ENCODE measurements at places on chromosomes 5 and 9.

DNA sequence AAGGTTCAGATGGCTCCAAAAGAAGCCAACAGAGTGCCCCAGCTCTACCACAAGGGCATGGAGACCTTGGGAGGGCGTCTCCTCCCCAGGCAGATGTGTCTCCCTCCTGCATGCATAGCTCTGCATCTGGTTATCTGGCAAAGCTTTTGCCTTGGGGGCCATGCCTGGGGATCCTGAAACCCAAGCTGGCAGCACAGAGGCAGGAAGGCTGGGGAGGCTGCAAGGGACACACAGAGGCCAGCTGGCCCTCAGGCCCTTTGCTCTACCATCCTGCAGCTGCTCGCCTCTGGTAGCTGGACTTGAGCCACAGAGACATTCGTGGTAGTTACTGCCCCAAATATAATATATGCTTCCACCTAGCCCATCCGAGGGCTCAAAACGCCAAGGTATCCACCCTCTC is 3.9 kb downstream of the SEPTIN8 start:
- DNase-seq, result no peak

DNA sequence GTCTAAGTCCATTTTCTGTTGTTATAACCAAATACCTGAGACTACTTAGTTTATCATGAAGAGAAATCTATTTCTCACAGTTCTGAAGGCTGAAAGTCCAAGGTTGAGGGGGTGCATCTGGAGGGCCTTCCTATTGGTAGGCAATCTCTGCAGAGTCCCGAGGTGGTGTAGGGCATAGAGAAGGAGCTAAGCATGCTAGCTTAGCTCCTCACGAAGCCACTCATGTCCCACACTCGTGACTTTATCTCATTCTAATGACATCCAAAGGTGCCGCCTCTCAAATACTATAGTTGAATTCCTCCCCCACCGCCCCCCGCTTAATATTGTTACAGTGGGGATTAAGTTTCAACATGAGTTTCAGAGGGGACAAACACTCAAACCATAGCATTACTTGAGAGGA is 36.0 kb upstream of the ZBED3 start:
- DNase-seq, result no peak

GRCh38 chr9:124724415-124725067 is 46.6 kb downstream of the NR6A1 start:
- no peak for DNase-seq

DNA sequence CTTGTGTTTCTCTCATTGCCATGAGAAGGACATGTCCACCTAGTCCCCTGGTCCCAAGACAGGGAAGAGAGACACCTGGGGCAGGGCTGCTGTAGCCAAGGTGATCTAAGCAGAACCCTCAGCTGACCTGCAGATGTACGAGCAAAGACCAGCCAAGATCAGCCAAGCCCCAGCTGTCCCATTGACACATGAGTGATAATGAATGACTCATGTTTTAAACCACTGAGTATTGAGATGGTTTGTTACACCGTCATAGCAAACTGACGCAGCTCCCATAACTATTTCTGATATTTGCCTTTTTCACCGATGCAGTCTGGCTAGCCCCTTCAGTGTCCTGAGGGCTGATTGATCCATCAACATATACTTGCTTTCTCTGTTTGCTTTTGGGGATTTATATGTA is 6.7 kb downstream of the OR1K1 start:
- no peak for DNase-seq

GRCh38 chr9:115189686-115190085 is 71.7 kb upstream of the TNC start:
- DNase-seq, result no peak

DNA sequence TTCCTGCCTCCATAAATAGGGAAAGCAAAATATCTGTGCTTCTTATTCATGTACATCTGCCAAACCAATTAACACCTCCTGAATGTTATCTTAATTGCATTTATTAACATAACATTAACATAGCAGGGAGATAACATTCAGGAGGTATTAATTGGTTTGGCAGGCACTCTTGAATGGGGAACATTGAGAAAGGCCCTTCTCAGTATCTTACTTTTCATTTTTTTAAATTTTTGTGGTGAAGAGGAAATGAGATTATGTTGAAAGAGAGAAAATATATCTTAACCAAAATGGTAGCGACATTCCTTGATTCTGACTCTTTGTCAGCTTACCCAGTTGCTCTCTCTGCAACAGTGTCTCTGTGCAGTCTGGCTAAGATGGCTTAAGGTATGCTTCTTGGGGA is 100.4 kb upstream of the TLE1 start:
- DNase-seq, result no peak

DNA sequence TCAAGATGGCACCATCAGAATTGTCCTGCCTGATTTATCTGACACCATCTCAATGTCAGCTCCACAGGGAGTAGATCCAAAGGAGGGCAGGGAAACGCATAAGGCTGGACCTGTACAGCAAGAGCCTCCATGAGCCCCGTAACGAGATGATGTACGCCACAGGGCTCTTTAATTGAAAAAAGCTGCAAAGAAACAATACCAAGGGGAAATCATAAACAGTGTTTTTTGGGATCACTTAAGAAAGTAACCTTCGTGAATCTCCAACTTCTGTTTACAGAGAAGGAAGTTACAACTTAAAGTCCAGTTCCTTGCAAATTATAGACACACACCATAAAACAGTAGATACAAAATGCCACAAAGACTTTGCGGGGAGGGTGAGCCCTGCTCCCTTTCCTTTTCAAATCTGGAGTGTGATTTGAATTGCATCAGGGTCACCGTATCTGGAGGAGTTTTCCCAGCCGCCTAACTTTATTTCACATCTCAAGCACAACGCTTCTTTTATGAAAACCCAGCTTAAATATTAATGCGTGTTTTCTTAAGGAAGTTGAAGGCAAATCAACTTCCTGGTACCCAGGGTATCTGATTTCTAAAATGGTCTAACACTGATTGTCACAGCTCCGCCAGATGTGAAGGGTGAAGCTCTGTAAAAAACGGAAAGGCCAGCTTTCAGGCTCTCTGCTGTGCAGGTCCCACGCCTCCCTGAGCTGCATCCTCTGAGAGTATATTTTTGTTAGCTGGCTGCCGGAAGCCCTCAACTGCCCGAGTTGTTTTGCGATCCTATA is 88.9 kb downstream of the EBF1 start:
- no peak for DNase-seq

- DNase-seq, result no peak
Measured at GRCh38 chr5:173041881-173042762, 14.0 kb upstream of the CREBRF start.

GRCh38 chr5:89302102-89302891 is 419.3 kb upstream of the MEF2C start:
- no peak for DNase-seq
